Stimulated activated CD4-positive, alpha-beta T cell treated with anti-CD3 and anti-CD28 coated beads, Interleukin-1b, Interleukin-23, amount 100 ng/mL, for 24 hours (primary cell): ENCODE measurements at places on chromosomes 7 and 10.

GRCh38 chr10:72330069-72330426, 24.7 kb downstream of the DNAJB12 start:
- DNase-seq: no peak

DNA sequence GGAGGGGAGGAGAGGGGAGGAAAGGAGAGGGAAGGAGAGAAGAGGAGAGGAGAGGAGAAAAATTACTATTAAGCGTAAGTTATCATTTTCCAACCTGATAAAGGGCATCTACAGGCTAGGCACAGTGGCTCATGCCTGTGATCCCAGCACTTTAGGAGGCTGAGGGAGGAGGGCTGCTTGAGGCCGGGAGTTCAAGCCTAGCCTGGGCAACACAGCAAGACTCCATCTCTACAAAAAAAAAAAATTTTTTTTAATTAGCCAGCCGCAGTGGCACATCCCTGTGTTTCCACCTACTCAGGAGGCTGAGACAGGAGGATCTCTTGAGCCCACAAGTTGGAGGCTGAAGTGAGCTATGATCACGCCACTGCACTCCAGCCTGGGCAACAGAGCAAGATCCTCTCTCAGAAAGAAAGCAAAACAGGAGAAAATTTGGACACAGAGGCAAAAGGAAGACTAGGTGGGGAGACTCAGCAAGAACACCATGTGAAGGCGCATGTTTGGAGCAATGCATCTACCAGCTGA, 35.2 kb upstream of the GTF2I start:
- DNase-seq: no peak

GRCh38 chr7:29019896-29020295, 61.8 kb upstream of the TRIL start:
- DNase-seq: no peak

- no peak for DNase-seq
These were observed 23.2 kb downstream of the COL1A2 start for GRCh38 chr7:94417901-94418300.

DNA sequence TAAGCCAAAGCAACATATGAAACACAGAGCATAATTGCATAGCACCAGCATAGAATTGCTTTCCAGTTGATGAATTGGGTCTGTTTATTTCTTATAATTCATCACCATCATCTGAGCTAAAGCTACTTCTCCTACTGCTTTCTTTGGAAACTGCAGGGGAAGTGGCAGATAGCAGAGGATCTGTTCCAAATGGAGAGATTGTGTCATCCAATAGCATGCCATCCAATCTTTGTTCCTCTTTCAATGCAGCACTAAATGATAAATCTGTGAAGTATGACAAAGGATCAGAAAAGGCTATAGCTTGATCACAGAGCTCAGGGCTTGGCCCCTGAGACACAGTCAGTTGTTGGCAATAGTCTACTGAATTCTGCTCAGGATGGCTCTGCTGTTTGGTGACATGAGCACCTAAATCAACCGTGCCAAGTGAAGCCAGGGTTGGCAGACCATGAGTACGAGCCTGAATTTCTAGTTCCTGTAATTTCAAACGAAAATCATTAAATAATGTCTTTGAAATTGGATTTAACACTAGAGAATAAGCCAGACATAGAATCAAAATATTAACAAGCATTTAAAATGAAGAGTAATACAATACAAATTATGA, 90.0 kb downstream of the TFEC start:
- no peak for DNase-seq

- no peak for DNase-seq
These were observed 183.2 kb upstream of the ITGB1 start for GRCh38 chr10:33141251-33141650.

- no peak for DNase-seq
These were observed 112.2 kb upstream of the PDCD4 start for GRCh38 chr10:110759523-110759922.

- no peak for DNase-seq
These were observed 1128.5 kb downstream of the TYW1 start for GRCh38 chr7:68125168-68125567.

DNA sequence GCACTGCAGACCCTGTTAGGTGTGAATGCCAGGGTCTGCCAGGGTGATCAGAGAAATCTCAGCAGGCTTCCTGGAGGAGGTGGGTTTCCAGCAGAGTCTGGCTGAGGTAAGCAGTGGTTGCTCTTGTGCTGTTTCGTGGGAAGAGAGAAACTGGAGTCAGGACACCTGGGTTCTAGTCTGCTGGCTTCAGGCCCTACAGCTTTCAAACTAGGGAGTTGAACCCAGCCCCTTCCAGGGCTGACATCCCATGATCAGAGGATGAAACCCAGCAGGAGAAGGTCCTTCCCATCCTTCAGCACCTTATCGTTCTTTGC, 116.8 kb downstream of the CDH23 start:
- no peak for DNase-seq

DNA sequence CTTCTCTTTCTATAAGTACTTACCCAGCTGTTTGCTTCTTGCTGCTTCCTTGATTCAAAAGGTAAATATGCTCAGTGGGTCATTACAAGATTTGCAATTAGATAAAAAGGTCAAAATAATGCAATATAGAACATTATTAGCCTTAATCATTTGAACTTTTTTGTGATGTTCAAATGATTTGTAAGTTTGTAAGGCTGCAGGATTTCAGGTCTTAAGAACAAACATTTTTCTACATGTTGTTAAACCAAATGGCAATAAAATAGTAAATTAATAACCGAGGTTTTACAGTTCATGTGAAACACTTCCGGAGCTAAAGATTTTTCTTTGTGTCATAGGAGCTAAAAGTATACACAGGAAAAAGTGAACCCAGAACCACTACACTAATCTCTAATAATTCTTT, 16.2 kb upstream of the SCIN start:
- no peak for DNase-seq

GRCh38 chr7:159094023-159094740, 50.5 kb downstream of the VIPR2 start:
- DNase-seq: no peak

GRCh38 chr7:133650069-133650468, 397.2 kb downstream of the EXOC4 start:
- no peak for DNase-seq

DNA sequence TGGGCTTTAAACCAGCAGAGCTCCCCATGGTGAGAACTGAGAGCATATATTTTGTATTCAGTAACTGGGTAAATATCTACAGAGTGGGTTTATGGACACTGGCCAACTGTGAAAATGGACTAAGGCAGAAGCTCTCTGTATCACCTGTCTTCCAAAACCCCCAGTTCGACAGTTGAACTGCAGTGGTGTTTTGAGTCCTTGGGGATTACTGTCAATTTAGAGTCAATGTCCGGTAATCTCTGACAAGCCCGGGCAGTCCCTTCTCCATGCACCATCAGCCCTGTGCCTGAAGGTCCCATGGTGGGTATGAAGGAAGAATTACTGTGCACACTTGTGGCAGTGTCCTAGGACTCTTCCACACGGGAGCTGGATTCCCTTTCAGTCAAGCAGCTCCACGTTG, 235.0 kb downstream of the CCSER2 start:
- no peak for DNase-seq

GRCh38 chr10:124229201-124229988, 136.0 kb upstream of the CHST15 start:
- no peak for DNase-seq

GRCh38 chr10:49613165-49613881, 514 bp upstream of the CHAT start:
- DNase-seq: no peak

DNA sequence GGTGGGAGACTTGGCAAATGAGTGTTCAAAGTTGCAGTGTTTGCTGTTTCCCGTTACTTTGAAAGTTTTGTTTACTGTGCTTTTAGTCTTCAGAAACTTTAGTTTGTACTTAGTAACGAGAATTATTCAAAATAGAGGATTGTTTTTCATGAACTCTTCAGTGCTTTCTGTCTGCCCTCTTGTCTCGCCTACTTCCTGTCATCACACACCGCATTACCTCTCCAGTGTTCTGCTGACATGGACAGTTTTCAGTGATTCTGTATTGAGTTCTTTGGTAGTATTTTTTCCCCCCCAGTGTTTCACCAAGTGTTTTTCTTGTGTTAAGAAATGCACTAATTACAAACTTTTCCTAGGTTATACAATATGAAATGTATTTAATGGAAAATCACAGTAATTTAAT, 207.0 kb downstream of the MLLT10 start:
- no peak for DNase-seq

DNA sequence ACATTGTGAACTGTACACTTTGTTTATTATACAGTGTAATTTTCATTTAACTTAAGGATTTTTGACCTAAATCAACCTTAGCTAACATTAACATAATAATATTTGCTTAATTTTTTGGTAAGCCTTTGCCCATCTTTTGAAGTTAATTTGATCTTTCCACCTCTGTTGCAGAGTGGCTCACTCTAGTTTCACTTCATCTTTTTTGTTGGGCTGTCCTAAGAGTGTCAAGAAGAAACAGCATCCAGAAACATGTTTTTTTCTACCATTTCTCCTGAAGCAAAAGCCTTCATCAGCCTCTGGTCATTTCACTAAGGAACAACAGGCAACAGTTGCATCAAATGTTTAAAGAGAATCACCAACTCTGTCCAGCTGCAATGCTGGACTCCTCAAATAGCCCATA, 824.7 kb downstream of the REEP3 start:
- no peak for DNase-seq

- no peak for DNase-seq
These were observed 31.7 kb upstream of the ANKRD2 start for GRCh38 chr10:97540669-97541500.

DNA sequence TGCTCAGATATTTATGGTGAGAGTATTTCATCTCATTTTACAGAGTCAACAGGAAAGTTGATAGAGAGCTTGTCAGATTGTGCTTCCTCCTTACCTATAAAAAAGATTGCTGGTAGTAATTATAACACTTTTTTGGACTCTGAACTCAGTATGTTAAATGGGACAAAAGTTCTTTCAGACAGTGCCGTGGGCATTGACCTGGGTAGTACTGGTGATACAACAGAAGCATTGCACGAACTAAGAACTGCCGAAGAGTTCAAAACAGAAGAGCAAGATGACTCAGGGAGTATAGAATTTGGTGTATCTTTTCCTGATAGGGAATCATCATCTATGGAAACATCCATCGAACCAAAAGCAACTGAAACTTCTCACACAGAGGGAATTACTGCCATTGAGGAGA, 58.6 kb downstream of the LOXL4 start:
- no peak for DNase-seq

- DNase-seq: no peak
These were observed 28.7 kb downstream of the TMEM106B start for GRCh38 chr7:12239806-12240205.

DNA sequence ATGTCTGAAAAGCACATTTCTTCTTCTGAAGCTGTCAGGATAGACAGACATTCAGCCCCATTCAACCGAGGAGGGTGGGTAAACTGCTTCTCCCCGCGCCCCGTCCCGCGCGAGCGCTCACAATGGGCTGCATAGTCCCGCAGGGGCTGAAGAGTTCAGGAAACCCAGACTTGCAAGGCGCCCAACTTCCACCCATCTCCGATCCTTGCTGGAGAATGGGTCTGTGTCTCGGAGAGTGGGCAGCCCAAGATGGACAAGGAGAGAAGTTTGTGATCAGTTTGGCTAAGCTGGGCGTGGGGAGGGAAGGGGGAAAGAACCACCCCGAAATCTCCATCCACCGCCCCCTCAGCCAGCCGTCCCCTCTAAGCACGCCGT, 686 bp downstream of the AASS start:
- no peak for DNase-seq

- DNase-seq: no peak
These were observed 112.0 kb downstream of the EBF3 start for GRCh38 chr10:129851941-129852640.

GRCh38 chr10:61390851-61391250, 62.3 kb downstream of the TMEM26 start:
- no peak for DNase-seq

DNA sequence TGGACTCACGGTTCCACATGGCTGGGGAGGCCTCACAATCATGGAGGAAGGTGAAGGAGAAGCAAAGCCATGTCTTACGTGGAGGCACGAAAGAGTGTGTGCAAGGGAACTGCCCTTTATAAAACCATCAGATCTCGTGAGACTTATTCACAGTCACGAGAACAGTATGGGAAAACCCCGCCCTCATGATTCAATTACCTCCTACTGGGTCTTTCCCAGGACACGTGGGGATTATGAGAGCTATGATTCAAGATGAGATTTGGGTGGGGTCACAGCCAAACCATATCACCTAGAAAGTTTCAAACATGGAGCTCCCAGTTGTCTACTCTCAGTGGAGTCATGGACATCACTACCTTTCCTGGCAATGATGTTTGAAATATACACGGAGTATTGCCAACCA, 49.6 kb downstream of the CYCS start:
- no peak for DNase-seq

- DNase-seq: no peak
These were observed 68.1 kb upstream of the NPTX2 start for GRCh38 chr7:98548971-98549370.

DNA sequence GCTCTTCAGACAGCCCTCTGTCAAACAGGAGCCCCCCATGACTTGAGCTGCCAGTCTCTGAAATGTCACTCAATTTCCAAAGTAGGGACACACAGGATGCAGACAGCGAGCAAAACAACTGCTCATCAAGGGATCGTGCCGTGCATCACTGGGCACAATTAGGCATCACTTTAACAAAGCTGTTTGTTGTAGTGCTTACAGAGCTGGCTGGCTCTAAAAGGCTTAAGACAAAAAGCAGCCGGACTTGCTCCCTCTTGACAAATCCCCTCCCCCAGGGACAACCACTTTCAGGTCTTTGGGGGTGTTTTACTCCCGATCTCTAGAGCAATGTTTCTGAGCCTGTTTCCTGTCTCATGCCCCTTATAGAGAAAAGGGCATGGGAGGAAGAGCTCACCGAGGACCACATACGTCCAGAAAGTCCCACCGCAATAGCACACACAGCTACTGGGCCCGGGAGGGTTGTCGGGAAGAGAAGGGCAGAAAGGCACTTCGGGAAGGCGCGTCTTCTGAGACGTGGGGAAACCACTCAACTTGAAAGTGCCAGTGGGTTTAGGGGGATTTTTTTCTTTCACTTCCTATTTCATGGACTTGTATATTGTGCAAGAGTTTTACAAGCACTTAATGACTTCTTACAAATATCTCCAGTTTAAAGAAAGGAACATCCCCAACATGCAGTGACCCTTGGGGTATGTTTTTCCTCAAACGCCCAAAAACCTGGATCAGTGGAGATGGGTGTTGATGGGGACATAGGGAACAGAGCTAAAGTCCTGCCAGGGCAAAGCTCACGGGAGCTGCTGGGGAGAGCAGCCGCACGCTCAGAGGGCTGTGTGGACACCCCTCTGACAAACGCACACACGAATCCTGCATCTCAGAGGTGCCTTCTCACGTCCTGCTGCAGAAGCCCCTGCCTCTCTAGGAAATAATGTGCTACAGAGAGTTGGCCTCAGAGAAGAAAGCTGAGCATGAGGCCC, 27.1 kb downstream of the LRRC20 start:
- DNase-seq: no peak

- no peak for DNase-seq
These were observed 13.8 kb downstream of the BAIAP2L1 start for GRCh38 chr7:98387131-98387530.

- DNase-seq: no peak
These were observed 640.8 kb downstream of the XPNPEP1 start for GRCh38 chr10:109282510-109282909.
